ENCODE measurements at places on chromosomes 1 and 21.

DNA sequence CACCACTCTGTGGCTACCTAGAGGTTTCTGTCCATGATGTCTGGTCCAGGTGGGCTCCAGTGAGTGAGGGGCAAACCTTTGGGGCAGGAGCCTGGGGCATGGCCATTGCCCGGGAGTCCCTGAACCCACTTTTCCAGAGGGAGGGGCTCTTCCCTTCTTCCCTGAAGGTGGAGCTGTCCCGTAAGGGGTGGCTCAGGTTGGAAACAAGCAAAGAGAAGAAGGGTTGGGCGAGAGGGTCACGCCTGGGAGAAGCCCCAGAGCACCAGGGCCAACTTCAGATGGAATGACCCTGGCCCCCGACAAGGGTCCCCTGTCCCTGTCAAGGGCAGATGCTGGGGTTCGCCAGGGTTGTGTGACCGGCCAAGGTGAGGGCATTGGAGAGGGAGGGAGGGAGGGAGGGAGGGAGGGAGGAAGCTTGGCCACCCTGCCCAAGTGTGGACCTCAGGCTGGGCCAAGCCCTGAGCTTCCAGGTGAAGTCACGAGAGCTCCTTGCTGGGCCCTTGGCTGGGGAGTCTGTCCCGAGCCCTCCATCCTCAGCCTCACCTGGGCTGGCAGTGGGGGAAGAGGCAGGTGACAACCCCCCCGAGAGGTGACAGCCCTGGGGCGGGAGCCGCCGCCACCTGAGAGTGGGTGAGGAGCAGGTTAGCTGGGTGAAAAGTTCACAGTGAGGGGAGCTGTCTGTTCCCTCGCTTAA, 69.6 kb downstream of the DHRS3 start:
- no peak for DNase-seq

DNA sequence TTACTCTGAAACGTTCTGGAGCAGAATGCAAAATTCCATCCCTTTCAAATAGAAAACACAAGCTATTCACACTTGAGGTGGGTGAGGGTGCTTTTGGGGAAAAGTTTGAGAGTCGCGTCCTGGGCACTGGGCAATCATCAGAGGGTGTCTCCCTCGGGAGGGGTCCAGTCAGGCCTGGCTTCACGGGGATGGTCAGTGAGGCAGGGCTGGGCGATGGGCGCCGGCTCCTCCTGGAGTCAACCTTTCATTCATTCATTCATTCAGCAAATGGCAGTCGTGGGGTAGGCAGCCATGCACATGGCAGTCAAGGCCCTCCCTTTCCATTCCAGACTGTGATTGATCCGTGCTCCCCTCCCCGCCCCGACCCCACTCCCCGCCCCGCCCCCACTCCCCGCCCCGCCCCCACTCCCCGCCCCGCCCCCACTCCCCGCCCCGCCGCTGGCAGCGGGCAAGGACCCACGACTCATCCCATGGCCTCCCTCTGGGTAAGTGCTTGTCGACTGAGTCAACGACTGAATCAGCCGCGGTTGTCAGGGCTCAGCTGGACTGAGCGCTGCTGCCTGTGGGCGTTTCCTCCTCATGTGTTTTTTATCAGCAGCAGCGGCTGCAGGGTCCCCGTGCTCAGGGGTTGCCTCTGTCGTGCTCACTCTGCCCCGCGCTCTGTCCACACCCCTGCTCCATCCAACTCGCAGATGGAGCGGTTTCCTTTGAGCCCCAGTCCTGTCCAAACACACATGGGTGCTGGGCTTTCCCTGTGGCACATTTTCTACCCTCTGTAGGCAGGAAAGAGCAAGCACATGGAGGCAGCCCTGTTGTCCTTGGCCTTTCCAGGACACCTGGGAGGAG, 12.5 kb upstream of the SPSB1 start:
- DNase-seq: no peak

GRCh38 chr1:225868631-225869330, 13.4 kb downstream of the TMEM63A start:
- no peak for DNase-seq

DNA sequence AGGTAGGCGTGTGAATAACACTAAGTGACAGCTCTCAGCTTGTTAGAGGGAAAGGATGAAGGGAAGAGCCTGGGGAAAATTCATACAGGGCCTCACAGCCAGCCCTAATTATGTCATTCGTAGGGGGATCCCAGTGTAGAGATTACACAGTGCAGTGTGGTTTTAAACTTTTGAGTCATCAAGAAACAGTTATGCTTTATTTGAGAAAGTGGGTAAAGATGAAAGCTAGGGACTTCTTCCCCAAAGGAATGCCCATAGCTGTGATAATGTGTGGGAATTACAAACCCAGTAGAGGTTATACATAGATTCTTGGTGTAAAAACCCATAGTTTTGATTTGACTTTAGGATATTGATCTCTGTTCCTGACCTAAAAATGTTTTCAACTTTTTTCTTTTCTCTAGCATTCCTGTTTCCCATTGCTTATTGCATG, 1.9 kb downstream of the TTF2 start:
- no peak for DNase-seq

- DNase-seq: peak; percentile 79
Observed at GRCh38 chr1:230772457-230773395, 25.5 kb downstream of the CAPN9 start.

DNA sequence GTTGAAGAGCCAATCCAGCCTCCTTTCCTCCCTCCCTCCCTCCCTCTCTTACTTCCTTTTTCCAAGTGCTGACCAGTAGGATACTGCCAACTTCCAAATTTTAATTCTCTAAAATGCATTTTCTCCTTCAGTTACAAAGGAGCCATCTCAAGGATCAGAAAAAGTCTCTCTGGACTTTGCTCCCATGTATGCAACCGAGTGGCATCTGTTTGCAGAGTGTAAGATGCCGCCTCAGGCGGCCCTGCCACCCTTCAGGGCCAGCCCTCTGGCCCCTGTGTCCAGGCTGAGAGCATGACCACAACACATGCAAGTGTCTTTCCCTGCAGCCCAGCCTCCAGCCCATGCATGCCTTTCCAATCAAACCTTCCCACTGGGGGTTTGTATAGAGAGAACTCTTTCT, 205.3 kb upstream of the RAB4A start:
- no peak for DNase-seq

- no peak for DNase-seq
Observed at GRCh38 chr1:17212487-17213121, 7.7 kb downstream of the PADI1 start.

- no peak for DNase-seq
Observed at GRCh38 chr1:103461161-103462105, 64.1 kb upstream of the RNPC3 start.

- no peak for DNase-seq
Observed at GRCh38 chr1:20389571-20389970, 96.4 kb downstream of the CAMK2N1 start.

DNA sequence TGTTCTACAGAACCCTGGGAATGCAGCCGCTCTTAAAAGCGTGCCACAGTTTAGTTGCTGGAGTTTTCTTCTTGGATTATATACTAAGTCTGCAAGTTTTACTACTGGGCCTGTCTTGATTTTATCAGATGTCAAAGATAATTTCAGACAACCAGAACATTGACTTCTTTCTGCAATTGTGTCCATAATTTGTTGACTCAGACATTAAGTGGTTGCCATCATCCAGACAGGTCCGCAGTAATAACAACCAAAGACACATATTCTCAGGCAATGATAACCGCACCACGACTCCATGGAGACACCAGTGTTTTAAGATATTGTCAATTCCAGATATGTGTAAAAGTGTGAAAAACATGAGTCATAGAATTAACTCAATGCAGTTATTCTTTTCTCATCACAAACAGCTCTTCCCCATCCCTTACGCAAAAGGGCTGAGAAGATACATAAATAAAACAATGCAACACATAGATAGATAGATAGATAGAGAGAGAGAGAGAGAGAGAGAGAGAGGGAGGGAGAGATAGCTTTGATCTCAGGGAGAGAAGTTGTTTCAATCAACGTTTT, 90.4 kb upstream of the FMN2 start:
- DNase-seq: no peak

- DNase-seq: no peak
Observed at GRCh38 chr21:33578959-33579542, 9.4 kb downstream of the DONSON start.

DNA sequence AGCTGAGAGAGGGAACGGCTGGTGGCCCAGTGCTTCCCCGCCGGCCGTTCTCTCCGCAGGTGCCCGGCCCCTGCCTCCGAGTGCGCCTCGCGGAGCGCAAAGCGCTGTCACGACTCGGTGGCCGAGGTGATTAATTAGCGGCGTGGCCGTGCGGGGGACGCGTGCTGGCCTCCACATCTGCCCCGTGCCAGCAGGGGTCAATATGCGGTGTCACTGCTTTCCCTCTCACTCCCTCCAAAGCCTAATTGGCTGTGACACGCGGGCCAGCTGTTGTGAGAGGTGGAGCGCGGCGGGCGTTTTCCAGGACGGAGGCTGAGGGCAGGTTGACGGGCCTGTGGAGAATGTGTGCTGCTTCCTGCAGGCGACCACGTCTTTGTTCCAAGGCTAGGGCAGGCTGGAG, 239.0 kb downstream of the LMX1A start:
- DNase-seq: no peak

DNA sequence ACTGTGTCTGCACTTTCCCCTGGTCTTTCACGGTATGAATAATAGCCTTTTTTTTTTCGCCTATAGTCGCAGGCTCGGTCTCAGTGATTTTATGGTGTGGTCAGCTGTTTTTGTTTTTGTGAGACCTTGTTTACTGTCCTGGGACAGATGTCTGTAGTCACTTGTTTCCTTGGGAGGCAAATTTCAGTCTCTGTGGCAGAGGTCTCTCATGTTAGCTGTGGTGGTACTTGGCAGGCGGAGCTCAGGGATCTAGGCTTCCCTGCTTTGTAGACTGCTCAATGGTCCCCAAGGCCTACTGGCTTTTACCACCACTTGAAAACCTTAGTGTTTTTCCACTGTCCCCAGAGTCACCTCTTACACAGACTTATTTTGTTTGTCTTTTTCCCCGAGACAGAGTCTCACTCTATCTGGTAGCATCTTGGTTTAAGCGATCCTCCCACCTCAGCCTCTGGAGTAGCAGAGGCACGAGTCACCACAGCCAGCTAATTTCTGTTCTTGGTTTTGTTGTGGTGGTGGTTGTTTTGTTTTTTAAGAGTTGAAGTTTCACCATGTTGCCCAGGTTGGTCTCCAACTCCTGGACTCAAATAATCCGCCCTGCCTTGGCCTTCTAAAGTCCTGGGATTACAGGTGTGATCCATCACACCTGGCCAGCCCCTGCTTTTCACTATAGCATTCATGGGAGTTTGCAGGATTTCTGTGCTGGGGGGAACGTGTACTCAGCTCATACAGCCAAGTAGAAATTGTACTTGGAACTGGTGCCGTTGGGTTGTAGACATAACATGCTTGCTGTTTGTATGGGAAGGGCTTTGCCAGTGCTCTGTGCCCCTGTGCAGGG, 10.3 kb downstream of the RNU1-2 start:
- no peak for DNase-seq

GRCh38 chr1:153505576-153505975, 30.2 kb downstream of the S100A6 start:
- DNase-seq: no peak

- peak; percentile 1 for DNase-seq
Observed at GRCh38 chr1:30034627-30035521, 688.5 kb downstream of the MATN1 start.

GRCh38 chr1:207401578-207401977, 52.5 kb upstream of the CR2 start:
- DNase-seq: no peak

DNA sequence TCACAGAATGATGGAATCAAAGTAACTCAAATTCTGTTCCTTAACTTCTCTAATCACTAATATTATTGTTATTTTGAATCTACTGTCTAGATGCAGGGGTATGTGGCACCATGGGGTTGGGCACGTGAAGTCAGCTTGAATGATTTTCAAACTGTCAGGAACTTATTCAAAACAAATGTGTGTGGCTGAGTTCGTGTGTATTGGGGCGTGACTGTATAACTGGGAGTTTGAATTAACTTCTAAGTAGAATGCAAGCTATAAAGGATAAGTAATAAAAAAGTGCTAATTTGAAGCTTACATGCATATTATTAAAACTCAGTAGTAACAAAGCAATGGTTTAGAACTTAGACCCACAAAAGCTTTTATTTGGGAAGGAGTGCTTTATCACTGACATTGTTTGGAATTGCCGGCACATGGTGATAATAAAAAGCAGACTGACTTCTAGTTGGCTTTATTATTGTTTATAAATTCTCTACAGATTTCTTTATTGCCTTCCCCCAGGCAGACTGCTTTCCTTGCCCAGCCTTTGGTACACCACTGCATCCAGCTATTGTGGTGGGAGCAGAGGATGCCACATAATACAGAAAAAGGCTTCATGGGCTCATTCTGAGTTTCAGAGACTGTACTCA, 84.3 kb downstream of the TENT5C start:
- no peak for DNase-seq

GRCh38 chr1:50930965-50931737, 28.9 kb downstream of the FAF1 start:
- no peak for DNase-seq

- no peak for DNase-seq
Observed at GRCh38 chr21:45267390-45267760, 20.3 kb downstream of the POFUT2 start.

- no peak for DNase-seq
Observed at GRCh38 chr1:41975121-41975520, 56.4 kb upstream of the HIVEP3 start.

GRCh38 chr21:34289856-34290255, 74.0 kb upstream of the KCNE2 start:
- DNase-seq: peak; percentile 67

DNA sequence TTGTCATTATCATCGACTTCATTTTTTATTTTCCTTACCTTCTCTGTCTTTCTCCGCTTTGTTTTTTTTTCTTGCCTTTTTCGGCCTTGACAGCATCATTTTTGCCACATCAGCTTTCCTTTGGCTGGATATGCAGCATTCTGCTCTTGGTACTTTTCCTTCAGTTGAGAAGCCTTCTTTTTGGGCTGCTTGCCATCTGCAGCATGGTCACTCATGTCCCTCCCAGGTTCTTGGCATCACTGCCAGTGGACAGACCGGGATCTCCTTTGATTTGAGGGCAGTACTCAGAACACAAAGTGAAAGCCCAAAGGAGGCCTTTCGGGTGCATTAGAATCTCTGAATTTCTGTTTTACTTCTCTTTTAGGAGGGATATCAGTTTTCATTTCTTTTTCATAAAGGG, 3.7 kb upstream of the PARP1 start:
- no peak for DNase-seq

DNA sequence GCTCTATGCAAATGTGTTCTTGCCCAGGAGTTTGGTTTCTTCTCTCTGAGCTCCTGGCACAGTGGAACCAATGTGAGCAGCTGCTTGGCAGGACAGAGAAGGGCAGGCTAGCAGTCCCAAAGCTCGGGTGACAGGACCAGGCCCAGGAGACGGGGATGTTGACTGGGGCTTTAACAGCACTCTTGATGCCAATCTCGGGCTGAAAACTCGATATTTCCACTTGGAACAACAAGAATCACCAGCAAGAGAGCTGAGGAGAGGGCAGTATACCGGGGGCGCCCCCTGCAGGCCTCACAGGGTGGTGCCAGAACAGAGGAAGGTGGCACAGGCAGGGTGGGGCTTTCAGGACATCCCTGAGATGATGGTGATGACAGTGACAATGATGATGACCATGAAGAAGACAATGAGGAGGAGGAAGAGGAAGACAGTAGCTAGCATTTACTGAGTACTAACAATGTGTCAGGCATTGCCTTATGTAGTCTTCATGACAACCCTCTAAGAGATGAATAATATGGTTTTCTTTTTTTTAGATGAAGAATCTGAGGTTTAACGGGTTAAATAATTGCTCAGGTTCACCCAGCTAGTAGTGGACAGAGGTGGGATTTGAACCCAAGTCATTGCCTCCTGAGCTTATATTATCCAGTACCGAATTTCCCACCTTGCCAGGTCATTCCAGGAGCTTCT, 2.7 kb upstream of the KCNJ9 start:
- no peak for DNase-seq
